ENCODE measurements at places on chromosomes 6 and 20.

DNA sequence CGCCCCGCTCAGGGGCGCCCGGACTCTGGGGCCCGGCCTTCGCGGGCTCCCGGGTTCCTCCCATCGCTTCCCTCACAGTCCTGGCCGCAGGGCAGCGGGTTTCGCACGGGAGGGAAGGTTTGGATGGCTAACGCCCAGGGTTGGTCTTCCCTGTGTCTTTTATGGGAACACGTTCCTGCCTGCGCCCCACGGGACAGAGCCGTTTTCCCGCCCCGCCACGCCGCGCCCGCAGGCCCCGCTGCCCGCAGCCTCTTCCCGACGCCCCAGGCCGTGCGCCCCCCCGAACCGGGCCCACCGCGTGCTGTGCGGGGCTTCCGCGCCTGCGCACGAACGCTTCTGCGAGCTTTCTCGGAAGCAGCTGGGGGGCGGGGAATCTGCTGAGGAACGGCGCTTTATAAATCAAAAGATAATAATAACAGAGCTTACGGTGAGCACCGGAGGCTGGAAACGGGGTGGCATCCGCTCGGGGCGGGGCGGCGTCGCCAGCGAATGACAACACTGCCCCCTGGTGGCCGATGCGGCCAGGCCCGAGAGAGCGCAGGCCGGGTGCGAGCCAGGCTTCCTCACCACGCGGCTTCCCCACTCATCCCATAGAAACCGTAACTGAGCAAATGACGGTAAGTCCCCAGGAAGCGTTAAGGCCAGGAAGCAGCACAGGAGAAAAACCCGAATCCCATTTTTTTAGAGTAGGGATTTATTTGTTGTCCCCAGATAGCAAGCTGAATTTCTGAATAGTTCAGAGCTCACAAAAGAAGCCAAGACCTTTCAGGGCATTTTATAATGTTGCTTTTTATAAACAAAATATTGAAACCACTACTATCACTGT lies 116.4 kb downstream of the MYLK4 start:
- peak; percentile 92 for DNase-seq

GRCh38 chr20:63283397-63284082 lies 9.4 kb upstream of the COL20A1 start:
- no peak for DNase-seq

DNA sequence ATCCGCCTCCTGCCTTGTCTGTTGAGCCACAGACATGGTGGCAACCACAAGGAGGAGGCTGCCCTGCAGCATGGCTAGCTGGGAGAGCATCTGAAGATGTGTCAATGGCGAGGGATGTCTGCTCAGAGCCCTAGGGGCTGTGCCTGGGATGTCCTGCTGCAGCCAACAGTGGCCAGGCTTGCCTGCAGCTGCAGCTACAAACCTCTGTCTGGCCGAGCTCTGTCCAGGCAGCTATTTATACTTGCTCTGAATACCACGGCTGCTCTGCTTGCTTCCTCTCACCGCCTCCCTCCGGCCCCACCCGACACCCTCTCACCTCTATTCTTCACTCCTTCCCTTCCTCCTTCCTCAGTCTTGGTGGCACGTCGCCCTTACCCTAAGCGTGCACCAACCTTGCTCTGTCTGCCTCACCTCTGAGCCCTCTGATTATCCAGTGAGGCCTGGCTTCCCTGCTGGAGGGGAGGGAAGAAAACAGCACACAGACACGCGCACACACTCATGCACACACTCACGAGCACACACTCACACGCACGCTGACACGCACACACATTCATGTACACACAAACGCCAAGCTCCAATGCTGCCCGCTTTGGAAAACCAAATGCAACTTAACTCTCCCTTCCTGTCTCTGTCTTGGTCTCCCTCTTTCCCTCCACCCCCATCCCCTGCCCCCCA lies at the start of gene ANGPT4:
TSS of gene ANGPT4 (minus strand) at position 210 of the 675 bp plus-strand sequence. CDS start at position 90, 120 bp downstream.
- peak; percentile 33 for DNase-seq

- DNase-seq = no peak
These were observed 1.0 kb downstream of the NR2E1 start for GRCh38 chr6:108166664-108167448.
